Stimulated activated CD8-positive, alpha-beta memory T cell treated with anti-CD3 and anti-CD28 coated beads, Interleukin-15, amount 100 ng/mL, for 24 hours (primary cell): ENCODE measurements at places on chromosomes 11 and 22.

- no peak for DNase-seq
These were observed 668 bp upstream of the LRRC32 start for GRCh38 chr11:76671237-76671592.

GRCh38 chr11:61919705-61920631, 2.6 kb upstream of the RAB3IL1 start:
- no peak for DNase-seq

GRCh38 chr11:126410649-126411048, 55.2 kb downstream of the ST3GAL4 start:
- no peak for DNase-seq

DNA sequence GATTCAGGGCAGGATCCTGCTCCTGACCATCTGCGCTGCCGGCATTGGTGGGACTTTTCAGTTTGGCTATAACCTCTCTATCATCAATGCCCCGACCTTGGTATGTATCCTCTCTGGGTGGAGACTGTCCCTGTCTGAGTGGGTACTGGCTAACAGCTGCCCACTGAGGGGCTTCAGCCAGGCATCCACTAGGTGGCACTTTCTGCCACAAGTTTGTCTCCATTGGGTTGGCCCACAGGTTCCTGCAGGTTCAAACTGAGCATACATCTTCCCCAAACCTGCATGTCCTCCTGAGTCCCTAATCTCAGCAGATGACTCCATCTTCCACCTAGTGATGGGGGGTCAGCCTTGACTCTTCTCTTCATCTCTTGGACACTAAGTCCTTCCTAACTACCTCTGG, 4.4 kb downstream of the SLC2A11 start:
- no peak for DNase-seq

- no peak for DNase-seq
These were observed 9.8 kb downstream of the CD82 start for GRCh38 chr11:44575288-44575672.

- no peak for DNase-seq
These were observed 44.6 kb upstream of the PPARA start for GRCh38 chr22:46105494-46106278.

DNA sequence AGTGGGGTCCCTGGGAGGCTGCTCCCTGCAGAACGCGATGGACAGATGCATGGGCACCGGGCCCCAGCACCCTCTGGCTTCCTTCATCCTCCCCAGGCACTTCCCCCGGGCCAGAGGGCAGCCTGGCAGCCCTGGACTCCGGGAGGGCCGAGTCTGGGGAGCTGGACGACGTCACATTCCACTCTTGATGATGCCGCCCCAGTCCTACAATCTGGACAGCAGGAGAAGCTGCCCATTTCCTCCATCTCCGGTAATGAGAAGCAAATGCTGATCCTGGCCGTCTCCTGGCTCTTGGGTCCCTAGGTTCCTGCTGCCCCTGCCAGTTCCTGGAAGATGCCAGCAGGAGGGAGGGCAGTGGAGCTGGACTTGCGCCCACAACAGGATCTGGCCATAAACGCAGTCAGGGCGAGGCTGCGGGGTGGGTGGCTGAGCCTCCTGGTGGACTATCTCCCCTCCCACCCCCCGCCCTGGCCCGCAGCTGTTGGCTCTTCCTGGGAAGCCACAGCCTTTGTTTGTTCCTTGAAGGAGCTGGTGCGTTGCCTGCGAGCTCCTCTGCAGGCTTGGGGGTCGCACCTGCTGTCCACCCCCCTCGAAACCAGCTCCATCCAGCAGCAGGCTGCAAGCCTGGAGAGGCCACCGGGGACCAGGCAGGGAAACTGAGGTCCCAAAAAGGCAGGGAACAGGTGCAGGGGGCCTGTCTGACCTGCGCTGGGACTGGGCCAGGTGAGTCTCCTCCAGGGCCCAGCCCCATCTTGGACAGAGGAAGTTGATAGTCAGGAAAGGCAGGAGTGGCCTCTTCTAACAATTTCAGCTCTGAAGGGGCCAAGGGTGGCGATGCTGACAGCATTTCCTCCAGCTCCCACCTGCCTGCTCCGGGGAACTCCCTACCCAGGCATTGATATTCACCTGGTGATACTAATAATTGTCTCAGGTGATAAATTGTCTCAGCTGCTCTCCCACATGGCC, 17.9 kb upstream of the MUC6 start:
- no peak for DNase-seq

DNA sequence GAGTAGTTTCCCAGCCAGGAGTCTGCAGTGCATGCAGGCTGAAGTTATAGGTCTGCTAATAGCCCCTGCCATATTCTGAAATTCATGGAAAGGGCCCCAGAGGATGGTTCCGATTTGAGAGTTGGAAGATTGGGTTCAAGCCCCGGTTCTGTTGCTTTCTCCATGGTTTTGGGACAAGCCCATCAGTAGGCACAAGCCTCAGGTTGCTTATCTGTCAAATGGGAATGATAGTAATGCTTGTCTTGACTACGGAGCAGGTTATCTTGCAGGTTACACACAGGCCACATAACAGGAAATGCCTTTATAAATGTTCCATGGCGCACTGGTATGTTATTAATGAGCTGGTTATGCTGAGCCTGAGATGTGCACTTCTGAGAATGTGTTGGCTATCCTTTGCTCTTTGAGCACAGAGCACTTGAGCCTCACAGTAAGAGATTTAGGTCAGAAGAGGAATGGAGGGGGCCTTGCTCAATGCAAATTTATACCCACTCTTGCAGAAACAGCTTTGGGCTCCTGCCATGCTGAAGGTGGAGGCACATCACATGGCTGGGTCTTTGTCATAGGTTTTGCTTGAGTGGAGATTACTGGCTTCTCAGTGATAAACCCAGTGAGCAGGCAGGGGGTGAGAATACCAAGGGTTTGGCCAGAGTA, 47.1 kb downstream of the ZNRF3 start:
- no peak for DNase-seq

DNA sequence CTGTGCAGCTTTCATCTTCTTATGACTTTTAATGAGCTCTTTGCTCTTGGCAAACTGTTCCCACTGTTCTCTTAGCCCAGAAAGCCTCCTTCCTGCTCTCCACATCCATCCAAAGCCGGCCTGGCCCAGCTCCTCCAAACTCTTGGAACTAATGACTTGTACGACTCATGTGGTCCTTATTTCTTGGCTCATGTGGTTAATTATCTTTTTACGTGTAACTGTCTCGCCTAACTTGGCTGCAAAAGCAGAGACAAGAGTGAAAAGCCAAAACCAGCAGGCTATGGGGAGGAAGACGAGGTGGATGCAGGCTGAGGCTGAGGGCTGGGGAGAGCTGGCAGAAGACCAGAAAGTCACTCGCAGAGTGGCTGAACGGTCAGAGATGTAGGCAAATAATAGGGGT, 5.5 kb downstream of the CSNK2A3 start:
- DNase-seq, result no peak

DNA sequence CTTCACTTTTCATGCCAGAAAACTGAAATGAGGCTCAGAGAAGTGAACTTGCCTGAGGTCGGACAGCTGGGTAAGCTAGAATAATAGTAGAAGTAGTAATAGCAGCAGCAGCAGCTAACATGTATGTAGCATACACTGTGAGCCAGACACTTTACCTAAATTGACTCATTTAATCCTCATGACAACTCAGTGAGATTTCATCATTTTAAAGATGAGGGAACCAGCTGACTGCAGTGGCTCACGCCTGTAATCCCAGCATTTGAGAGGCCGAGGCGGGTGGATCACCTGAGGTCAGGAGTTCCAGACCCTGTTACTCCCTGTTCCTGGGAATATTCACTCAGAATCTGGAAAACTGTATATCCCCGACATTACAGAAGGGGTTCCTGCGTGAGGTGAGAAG, 154.5 kb downstream of the DBX1 start:
- no peak for DNase-seq

- no peak for DNase-seq
These were observed 66.9 kb downstream of the TNRC6B start for GRCh38 chr22:40244586-40244985.

DNA sequence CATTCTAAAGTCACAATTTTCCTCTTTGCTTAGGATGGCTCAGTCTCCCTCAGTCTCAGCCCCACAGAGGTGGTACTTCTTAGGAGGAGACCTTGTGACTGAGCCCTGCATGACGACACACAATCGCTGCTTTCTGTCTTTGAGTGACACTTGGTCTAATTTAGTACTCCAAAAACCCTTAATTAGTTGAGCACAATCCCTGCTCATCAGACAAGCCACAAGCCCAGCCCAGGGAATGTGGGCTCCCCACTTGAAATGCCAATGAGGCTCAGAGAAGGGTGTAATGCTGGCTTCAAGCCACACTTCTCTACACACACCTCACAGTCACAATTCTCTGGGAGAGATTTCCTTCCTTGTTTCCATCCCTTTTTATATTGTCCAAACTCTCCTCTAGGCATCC, 101.8 kb downstream of the FEZ1 start:
- DNase-seq, result no peak

- DNase-seq, result no peak
These were observed 22.5 kb downstream of the ABTB2 start for GRCh38 chr11:34335331-34335730.

DNA sequence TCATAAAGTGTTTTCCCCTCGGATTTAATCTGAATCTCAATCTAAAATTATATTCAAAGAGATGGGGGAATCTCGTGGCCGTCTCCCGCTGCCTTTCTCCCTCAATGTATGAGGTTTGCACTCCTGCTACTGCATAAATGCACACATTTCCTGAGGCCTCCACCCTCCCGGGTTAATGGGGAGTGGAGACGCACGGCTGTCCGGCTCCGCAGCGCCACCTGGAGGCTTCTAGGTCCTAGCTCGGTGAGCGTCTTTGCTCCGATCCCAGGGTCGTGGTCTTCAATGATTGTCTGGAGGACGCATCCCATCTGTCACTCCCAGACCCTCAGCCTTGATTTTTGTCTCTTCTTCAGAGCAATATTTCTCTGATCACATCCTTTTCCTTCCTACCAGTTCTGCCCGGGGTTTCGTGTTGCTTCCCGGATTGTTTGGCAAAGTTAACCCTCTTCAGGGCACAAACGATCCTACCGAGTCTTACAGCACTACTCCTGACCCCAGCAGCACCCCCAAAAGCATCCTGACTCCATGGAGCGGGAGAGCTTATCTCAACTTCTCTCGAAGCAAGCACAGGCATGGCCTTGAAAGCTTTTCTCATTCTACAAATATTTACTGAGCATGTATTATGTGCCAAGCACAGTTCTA, at the start of gene LMO1:
Gene LMO1 (minus strand): TSS at position 110 of the 642 bp plus-strand sequence. CDS start 516 bp downstream, outside the sequence.
- peak; percentile 51 for DNase-seq

DNA sequence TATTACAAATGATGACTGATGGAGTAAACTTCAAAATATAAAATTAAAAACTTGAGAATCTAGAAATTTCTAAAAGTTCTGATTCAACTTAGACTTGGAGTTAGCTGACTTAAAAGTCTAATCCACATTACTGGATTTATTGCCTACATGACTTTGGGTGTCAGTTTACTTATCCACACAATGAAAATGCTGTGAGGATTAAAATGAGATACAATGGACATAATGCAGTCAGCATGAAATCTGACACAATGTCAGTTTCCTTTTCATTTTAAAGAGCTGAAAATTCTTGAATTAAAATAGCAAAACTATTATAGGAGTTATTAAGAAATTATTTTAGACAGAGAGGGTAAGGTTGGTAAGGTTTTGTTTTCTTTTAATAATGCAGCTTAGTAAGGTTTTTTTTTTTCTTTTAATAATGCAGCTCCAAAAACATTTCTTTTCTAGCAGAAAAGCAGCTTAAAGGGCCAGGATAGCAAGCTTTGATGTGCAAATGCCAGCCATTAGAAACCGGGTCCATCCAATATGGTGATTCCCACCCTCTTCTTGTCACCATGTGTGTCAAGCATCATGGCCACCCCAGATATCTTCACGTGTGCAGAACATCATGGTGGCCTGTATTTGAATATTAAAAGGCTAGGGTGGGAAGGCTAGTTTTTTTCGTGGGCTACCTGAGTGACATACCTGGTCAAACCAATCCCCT, 18.9 kb downstream of the APIP start:
- no peak for DNase-seq

GRCh38 chr11:103609117-103610066, 427.0 kb upstream of the DDI1 start:
- DNase-seq, result no peak

DNA sequence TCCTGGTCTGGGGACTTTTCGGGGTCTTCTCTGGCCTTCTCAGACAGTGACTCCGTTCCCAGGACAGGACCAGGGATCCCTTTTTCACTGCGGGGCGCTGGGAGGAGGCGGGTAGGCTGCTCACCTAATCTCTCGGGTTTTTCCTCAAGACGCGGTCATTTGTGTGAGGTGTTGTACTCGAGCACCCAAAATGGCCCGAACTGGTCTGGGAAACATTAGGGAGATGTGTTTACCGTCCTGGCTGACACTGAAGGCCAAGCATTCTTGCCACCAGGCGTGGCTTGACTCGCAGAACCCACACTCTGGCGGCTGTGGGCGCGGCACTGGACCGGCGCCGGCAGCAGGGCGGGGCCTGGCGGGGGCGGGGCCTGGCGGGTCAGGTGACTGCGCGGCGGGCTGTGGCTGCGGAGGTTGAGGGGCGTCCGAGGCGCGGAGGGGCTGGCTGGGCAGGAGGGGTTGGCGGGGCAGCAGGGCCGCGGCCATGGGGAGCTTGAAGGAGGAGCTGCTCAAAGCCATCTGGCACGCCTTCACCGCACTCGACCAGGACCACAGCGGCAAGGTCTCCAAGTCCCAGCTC, at the start of gene SWAP70:
Gene SWAP70 (plus strand): TSS at position 379 of the 577 bp plus-strand sequence. CDS start 103 bp downstream, at position 482.
- peak; percentile 57 for DNase-seq

DNA sequence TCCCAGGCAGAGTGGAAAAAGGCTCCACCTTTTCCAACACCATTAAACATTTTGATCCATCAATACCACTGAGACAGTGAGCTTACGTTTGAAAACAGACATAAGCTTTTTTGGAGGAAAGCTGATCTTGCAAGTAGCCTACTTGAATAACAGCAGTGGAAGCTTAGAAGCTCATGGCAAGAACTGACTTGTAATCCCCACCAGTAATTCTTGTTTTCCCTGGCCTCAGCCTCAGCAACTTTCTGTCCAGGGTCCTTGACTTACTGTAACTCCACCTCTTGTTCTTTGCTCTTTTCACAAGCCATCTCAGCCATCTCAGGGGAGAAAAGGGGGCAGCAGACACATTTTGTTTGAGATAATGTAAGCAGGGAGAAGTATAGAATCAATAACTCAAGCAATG, 12.3 kb upstream of the MPZL2 start:
- no peak for DNase-seq

GRCh38 chr22:35611891-35612576, 5.1 kb downstream of the MB start:
- DNase-seq, result no peak

- no peak for DNase-seq
These were observed 14.4 kb upstream of the UCP3 start for GRCh38 chr11:74023276-74023675.

- DNase-seq, result no peak
These were observed 27.8 kb downstream of the CYTH4 start for GRCh38 chr22:37310075-37310606.

DNA sequence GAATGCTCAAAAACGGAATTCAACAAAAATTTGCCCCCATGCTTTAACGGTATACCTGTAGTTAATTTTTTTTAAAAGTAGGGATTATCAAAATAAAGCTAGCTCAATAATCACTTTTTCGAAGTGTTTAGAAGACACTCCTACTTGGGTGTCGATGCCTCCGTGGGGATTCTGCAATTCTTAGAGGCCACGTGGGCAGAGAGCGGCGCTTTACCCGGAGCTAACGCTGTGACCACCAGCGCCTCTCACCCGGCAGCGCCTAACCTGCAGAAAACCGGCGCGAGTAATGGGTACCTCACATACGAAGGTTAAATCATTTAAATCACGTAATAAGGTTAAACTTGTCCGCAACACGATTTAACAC, 583 bp downstream of the TAF1D start:
- DNase-seq, result no peak
